Ureter (tissue), 1 donor: ENCODE measurements at places on chromosomes 1 and 21. TPM values are rescaled to one million over a fixed set of nuclear protein-coding genes. Genes with fewer than 3 reads are reported as not detected.

Gene GPR161
- total RNA-seq, result 7.6 TPM

Gene TMEM81
- 1.5 TPM for total RNA-seq

Gene GPR3
- total RNA-seq, result 0.47 TPM

Gene PYHIN1
- 2.1 TPM for total RNA-seq

Gene ZFP69B
- total RNA-seq, result 2.5 TPM

Gene ZP4
- total RNA-seq, result not detected

Gene GJA9
- total RNA-seq, result 0.42 TPM

Gene USP48
- total RNA-seq, result 93.8 TPM

Gene EPS8L3
- total RNA-seq, result 0.55 TPM

Gene TSPEAR
- 0.10 TPM for total RNA-seq

Gene PIK3CD
- 7.7 TPM for total RNA-seq

Gene FMN2
- 0.49 TPM for total RNA-seq

Gene SPRR2B
- not detected for total RNA-seq
